WTC11 (cell line): ENCODE measurements at places on chromosomes 16 and 17.

DNA sequence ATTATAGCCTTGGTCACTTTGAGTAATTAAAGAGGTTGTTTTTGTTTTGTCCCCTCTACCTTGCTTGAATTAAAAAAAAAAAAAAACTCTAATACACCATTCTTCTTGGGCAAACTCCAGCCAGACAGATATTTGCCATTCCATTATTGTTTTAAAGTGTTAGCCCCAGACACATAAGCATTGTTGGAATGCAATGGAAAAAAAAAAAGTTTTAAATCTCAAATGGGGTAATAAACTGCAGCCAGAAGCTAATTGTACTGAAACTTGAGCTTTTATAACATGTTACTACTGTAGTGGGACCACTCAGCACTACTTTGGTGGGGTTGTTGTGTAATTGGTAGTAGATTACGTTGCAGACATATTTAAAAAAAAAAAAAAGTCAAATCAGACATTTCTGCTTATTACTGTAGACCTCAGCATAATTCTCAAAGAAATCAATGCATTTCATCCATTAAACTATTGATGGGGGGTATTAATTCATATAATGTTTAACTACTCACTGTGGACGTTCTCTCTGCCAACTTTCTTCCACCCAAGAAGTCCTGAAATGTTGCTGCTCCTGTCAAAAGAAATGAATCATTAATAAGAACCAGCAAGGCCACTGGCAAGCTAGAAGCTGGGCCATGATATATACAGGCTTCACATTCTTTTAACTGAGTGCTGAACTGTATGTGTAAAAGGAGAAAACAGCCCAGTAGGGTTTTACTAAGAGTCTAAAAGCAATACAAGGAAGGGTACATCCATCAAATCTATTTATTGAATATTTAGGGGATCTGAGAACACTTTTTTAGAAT lies 626.6 kb upstream of the SOX9 start:
- DNase-seq, result no peak

DNA sequence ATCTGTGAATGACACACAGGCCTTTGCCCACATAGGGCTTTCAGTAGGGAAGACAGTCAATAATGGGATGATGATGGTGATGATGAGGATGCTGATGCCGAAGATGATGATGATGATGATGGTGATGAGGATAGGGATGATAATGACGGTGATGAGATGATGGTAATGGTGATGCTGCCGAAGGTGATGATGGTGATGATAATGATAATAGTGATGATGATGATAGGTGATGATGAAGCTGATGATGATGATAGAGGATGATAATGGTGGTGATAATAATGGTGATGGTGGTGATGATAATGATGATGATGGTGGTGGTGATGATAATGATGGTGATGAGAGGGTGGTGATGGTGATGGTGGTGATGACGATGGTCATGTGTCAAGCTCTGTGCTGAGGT lies 12.9 kb downstream of the FOXL1 start:
- no peak for DNase-seq

GRCh38 chr16:56864960-56865359 lies at the start of gene SLC12A3:
TSS of gene SLC12A3 (plus strand) at chr16:56865207. CDS start at chr16:56865236, 29 bp downstream.
- no peak for DNase-seq

DNA sequence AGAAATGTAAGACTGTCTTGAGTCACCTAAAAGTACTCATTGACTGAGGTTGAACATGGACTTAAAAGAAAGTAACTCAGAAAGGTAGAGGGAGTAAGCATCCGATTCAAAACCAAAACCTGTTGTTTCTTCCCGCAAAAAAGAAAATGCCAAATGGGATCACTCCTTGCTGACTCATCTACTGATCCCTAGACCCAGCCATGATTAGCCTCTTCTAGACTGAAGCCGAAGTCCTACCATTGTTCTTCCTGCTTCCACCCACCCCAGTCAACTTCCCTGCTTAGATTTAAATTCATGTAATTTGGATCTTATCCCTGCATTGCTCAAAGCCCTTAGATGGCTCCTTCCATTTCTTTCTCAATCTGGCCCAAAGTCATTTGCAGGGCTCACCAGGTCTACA lies 760.5 kb upstream of the SOX9 start:
- DNase-seq, result no peak

- no peak for DNase-seq
Measured at GRCh38 chr16:82741073-82741615, 114.4 kb downstream of the CDH13 start.

GRCh38 chr17:37737971-37738370 lies 6.9 kb downstream of the HNF1B start:
- DNase-seq, result no peak

DNA sequence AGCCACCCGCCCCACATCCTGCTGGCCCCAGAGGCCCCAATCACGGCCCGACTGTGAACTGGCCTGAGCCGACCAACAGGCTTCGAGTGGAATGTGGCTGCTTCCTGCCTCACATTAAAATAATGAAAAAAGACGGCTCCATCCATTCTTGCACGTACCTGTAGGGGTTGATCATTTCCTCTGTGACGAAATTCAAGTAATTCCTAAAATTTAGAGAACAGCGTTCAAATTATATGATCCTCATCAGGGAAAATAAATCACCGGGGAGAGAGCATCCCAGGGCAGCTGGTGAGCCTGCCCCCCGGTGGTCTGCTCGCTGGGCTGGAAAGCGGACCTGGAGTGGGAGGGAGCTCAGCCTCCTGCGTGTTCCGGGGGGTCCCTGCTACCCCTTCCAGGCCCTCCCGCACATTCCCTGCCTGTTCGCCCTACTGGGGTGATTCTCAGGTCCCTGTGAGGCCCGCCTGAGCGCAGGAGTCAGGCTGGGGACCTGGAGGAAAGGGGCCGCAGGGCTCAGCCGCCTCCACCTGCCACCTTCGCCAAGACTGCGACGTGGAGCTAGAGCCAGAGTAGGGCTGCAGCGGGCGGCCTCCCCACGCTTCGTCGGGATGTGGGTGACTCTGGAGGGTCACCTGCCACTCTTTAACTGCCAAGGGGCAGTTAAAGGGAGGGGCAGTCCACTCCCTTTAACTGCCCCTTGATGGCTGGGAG lies 28.9 kb downstream of the SLC7A5 start:
- DNase-seq, result no peak

- no peak for DNase-seq
Measured at GRCh38 chr17:42127414-42127813, 4.8 kb downstream of the HSPB9 start.

- DNase-seq, result peak; percentile 58
Measured at GRCh38 chr17:4950075-4950745, 709 bp upstream of the ENO3 start.

- DNase-seq, result no peak
Measured at GRCh38 chr17:75267153-75267410, 3.9 kb downstream of the MIF4GD start.

GRCh38 chr16:85871756-85872155 lies 27.2 kb upstream of the IRF8 start:
- no peak for DNase-seq

DNA sequence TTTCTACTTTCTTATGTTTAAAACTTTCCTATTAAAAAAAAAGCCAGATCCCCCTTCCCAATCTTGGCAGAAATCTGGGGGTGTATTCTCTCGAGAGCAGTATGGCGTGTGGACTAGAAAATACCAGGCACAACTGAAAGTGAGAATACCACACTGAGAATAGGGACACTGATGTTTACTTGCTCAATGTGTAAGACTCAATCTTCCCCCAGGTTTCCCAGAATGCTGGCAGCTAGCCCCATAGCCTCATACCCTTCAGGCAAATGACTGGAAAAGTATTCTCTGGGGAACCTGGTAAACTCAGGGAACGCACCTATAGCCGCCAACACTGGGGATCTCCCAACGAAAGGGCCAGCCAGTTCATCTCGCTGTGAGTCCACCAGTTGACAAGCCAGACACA lies 15.3 kb downstream of the ZZEF1 start:
- DNase-seq, result no peak

- DNase-seq, result no peak
Measured at GRCh38 chr16:6105115-6105514, 1007.5 kb upstream of the EEF2KMT start.

DNA sequence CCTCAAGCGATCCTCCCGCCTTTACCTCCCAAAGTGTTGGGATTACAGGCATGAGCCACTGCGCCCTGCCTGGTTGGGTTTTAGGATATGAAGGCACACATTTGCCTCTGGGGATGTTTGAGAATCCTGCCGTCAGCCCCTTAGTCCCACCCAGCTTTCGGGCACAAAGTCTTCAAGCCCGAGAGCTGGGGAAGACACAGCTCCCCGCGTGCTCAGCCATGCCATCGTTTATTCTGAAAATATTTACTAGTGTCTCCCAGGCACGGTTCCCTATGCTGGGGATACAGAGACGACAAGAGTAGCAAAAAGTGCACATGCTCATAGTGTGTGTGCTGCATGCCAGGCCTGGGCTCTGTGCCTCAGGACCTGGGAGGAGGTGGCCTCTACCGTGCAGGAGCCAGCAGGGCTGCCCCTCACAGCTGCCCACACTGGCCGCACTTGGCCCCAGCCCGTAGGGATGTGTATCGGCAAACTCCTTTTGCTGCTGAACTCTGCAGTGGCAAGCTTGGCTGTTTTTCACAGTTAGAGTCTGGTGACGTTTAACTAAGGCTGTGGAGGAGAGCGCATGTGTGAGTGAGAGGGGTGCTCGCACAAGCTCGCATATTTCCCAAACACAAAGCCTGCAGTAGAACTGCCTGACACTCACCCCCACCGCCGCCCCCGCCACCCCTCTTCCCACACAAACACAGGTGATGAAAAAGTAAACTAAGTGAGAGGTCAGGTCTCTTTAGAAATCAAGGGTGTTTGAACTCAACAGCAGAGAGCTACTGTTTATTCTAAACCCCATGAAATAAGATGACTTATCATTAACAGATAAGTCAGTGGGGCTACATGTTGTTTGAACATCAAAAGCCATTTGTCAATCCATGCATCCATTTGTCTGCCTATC lies 266.4 kb downstream of the MRTFB start:
- no peak for DNase-seq

DNA sequence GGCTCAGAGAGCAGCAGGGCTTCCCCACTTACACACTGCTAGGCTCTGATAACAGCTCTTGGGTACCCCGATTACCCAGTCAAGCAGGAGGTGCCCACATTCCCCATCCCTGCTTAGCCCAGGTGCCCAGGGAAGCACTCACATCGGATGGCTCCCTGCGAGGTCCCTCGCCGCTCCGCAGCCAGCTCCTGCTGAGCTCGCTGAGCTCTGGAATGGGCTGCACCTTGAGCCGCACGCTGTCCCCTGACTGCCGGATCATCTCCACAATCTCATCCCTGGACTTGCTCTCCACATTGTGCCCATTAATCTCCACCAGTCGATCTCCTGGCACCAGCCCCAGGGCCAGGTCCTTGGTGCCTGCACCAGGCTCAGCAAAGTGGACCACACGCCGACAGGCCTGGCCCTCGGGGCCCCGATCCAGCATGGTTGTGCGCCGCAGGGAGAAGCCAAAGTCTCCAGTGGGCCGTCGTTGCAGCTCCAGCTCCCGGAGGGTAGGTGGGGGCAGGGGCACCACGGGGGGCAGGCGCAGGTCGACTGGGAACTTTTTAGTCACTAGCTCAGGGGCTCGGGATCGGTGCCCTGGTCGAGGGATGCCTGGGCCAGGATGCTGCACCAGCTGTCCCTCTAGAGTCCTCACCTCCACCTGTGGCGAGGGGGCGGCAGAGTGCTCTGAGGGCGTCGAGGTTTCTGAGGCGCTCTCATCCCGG lies 14.2 kb downstream of the MYO18A start:
- DNase-seq, result no peak

- no peak for DNase-seq
Measured at GRCh38 chr16:72976438-72977064, 71.4 kb downstream of the ZFHX3 start.

DNA sequence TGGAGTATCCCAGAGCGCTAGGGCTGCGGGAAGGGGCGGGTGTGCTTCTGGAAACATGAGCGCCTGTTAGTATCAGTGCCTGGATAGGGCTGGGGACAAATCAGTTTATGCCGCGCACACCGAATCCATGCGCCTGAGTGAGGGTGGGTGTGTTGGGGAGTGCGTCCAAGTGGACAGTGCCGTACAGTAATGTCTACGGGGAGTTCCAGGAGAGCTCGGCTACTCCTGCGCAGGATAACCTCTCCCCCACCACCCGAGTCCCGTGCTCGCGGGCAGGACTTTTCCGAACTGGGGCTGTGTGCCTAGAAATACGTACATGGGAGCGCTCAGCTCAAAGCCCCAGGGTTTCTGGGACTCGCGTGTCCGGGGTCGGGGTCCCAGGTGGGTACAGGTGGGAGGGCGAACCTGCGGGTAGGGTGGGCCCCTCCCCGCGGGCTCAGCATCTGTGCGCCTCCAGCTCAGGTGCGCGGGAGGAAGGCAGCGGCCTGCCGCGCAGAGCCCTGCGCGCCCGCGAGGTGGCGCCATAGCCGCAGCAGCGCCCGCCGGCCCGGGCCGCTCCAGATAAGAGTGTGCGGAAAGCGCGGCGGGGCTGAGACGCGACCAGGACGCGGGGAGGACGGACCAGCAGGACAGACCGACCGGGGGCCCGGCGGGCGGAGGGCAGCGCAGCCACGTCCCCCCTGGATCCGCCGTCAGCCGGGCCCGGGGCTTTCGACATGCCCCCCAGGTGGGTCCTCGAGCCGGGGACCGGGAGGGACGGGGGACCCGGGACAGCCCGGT lies at the start of gene HIC1:
Gene HIC1 (plus strand): TSS at position 592 of the 780 bp plus-strand sequence. CDS start 1,588 bp downstream, outside the sequence.
- DNase-seq, result peak; percentile 80

DNA sequence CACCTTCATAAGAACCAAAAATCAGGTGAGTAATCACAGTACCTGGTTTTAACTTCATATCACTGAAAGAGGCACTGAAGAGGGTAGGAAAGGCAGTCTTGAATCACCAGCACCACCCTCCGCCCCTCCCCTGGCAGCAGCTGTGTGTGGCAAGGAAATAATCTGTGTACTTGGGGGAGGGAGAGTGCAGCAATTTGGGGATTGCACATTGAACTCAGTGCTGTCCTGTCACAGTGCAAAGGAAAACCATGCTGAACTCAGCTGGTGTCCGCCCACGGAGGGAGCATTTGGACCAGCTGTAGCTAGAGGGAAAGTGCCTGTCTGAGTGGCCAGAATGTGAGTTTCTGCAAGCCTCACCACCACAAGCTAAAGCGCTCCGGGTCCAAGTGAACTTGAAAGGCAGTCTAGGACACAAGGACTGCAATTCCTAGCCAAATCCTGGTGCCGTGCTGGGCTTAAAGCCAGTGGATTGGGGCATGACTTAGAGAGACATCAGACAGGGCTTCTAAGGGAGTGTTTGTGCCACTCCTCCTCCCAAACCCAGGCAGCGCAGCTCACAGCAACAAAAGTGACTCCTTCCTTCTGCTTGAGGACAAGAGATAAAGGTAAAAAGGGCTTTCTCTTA lies 39.7 kb upstream of the ALDH3A1 start:
- no peak for DNase-seq

DNA sequence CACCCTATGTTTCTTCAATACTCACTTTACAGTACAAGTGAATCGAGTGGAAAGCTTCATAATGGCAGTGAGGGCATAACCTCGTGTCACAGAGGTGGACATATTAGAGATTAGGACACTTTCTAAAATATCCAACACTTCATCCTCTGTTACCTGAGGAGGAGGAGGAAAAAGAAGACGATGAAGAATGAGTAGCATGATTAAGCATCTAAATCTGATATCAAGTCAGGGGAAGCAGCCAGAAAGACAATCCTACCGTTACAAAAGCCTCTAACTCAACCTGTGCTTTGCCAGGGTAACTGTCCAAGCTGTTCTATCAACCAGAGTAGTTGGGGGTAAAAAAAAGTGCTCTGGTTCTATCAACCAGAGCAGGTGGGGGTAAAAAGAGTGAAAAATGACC lies 23.7 kb upstream of the PHLPP2 start:
- DNase-seq, result no peak

GRCh38 chr16:3017794-3018506 lies at the start of gene CLDN6:
TSS of gene CLDN6 (minus strand) at chr16:3018183. CDS start at chr16:3016021, 2,162 bp downstream.
- peak; percentile 99 for DNase-seq
